ENCODE measurements at places on chromosomes 16 and 17.

GRCh38 chr16:83624429-83625120 lies 183.2 kb upstream of the HSBP1 start:
- DNase-seq = no peak

GRCh38 chr16:4988647-4989046 lies 30.5 kb downstream of the SEC14L5 start:
- no peak for DNase-seq

DNA sequence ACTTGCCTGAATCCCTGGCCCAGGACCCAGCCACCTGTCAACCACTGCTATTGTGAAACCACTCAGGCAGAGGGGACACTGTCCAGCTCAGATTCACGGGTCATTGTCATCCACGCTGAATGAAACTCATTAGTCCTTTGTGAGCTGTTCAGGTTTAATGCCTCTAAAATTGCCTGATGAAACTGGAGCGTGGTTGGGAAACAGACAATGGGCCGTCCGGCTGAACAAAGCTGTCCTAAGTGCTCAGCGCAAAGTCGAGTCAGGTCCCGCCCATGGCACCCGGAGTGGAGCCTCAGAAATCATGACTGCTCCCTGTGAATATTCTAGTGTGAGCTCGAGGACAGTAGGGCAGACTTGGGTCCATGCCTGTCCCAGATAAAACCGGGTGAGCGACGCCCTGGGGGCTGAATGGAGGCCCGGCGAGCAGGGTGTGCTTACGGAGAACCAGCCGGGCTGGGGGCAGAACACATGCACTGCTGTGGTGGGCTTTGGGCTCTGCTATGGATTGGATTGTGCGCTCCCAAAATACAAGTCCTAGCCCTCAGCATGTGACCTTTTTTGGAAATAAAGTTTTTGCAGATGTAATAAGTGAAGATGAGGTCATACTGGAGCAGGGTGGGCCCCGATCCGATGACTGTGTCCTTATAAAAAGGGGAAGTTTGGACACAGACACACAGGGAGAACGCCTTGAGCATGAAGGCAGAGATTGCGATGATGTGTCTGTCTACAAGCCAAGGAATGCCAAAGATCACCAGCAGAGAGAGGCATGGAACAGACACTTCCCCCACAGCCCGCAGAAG lies 12.9 kb upstream of the CMIP start:
- peak; percentile 74 for DNase-seq

- no peak for DNase-seq
Observed at GRCh38 chr17:83065660-83066542, 13.5 kb upstream of the METRNL start.

DNA sequence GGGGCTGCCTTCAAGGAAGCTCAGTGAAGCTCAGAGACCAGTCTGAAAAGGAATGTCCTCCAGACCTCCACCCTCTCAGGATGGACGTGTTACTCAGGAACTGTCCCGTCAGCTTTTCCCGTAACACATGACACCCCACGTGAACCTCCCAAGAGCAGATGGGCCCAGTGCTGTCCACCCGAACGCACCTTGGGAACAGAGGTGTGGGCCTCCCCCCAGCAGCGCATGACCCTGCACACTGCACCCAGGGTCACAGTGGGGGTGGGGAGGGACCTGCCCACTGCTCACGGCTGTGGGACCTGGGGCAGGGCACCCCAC lies 21.9 kb downstream of the SLC7A5 start:
- no peak for DNase-seq

DNA sequence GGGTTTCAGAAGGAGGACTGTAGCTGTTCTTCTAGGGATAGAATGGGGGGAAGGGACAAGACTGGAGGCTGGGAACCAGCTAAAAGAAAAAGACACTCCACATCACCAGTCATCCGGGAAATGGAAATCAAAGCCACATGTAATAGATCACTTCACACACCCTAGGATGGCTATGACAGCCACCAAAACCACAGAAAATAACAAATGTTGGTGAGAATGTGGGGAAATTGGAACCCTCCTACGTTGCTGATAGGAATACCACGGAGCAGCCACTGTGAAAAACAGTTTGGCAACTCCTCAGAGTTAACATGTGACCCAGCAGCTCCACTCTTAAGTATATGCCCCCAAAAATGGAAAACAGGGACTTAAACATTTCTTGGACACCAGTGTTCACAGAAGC lies 2.3 kb downstream of the TLE7 start:
- no peak for DNase-seq

DNA sequence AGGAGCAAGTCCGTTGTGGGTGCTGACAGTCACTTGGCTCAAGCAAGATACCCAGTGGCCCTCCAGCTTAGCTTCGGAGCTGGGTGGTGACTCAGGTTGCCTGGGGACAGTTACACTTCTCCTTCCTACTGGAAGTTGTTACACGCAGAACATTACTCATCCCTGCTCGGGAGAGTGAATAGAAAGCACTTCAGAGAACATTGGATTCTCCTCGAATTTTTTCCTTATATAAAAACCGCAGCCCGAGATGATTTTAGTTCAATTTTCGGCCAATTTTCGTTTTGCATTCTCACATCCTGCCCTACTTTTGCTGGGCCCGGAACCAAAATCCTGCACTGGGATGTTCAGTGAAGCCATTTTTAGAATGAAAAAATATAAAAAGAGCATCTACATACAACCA lies 99.7 kb downstream of the ELAC2 start:
- DNase-seq = peak; percentile 33

GRCh38 chr17:63190821-63191370 lies 224.9 kb downstream of the TANC2 start:
- DNase-seq = peak; percentile 15

DNA sequence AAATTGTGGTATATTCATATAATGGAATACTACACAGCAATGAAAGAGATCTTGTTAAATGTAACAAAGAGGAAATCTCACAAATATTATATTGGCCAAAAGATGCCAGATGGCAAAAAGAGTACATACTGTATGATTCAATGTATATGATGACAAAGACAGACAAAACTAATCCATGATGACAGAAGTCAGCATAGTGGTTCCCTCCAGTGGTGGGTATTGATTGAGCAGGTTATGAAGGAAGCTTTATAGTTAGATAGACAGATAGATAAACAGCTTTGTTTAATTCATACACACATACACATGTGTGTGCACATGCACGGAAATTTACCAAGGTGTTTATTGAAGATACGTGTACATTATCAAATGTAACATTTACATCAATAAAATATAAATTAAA lies 74.4 kb upstream of the SMIM36 start:
- no peak for DNase-seq

All from muscle of leg (tissue), 16 donors.